ENCODE measurements at places on chromosomes 12 and 14.

DNA sequence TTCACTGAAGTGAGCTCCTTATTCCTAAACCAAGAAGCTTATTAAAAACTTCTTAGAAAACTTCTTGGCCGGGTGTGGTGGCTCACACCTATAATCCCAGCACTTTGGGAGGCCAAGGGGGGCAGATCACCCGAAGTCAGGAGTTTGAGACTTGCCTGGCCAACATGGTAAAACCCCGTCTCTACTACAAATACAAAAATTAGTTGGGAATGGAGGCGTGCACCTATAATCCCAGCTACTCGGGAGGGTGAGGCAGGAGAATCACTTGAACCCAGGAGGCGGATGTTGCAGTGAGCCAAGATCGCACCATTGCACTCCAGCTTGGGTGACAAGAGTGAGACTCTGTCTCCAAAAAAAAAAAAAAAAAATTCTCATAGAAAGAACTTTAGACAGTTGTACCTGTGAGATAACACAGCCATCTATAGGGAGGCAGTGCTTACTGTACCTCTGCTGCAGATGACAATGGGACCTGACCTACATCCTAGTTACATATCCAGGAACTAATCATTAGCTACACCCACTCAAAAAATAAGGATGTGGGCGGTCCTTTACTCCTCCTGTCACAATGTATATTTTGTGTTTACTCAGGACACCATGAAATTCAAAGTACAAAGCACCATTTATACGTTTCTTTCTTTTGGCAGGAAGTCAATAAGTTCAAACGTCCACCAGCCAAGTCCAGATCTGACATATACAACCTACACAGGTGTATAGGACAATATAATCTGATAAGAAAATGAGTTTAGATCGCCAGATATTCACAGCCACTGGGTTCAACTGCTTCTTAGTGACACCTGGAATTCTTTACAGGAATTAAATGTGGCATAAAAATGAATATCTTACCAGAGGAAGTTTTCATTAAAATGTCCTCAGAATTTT, 14.9 kb downstream of the STXBP6 start:
- H3K4me3 ChIP-seq = no peak overlapping the region
- DNase-seq = no peak
- no peaks in the 10 kb centered on the region for H3K27me3 ChIP-seq
- no peaks in the 10 kb centered on the region for H3K36me3 ChIP-seq

DNA sequence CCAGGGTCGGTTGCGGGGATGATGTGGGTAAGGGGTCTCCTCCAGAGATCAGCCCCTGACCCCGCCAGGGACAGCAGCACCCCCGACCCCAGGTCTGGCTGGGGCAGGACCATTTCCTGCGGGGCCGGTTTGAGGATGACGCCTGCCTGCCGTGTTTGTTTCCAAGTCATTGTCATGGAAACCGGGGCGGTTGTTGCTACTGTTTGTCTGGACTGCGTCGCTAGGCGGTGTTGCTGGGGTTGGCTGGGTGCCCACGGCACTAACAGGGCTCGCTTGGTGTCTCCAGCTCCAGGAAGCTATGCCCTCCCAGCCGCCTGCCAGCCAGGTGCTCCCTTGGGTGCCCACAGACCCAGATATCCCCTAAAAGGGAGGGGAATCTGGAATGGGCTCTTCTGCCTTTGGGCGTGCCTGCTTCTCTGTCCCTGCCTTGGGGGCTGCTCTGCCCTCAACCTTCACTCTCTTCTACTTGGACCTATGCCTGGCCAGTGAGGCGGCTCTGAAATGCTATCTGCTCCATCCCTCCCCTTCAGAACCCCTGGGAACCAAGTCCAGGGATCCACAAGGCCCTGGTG, 4.7 kb upstream of the CRIP1 start:
- peaks cover 19% of the 10 kb centered on the region for H3K4me1 ChIP-seq
- peaks cover 99% of the 10 kb centered on the region for H3K27me3 ChIP-seq
- no peaks in the 10 kb centered on the region for H3K36me3 ChIP-seq
- no peak overlapping the region for H3K4me3 ChIP-seq
- no peak overlapping the region for H3K27ac ChIP-seq

GRCh38 chr14:105853089-105853906, 326.9 kb downstream of the TMEM121 start:
- H3K36me3 ChIP-seq = peaks cover 6% of the 10 kb centered on the region
- no peak overlapping the region for H3K4me3 ChIP-seq
- DNase-seq = no peak

- no peak overlapping the region for H3K27ac ChIP-seq
- H3K4me1 ChIP-seq = no peaks in the 10 kb centered on the region
- no peak overlapping the region for H3K4me3 ChIP-seq
- peaks cover 10% of the 10 kb centered on the region for H3K36me3 ChIP-seq
- H3K27me3 ChIP-seq = no peaks in the 10 kb centered on the region
These were observed 24.3 kb downstream of the UBR7 start for GRCh38 chr14:93231129-93231979.

- no peaks in the 10 kb centered on the region for H3K27me3 ChIP-seq
- no peak for DNase-seq
- H3K4me1 ChIP-seq = peaks cover 12% of the 10 kb centered on the region
- no peak overlapping the region for H3K4me3 ChIP-seq
- H3K36me3 ChIP-seq = no peaks in the 10 kb centered on the region
These were observed 212.0 kb downstream of the CACNA1C start for GRCh38 chr12:2264651-2265232.
